ENCODE measurements at places on chromosomes 16 and 17.

DNA sequence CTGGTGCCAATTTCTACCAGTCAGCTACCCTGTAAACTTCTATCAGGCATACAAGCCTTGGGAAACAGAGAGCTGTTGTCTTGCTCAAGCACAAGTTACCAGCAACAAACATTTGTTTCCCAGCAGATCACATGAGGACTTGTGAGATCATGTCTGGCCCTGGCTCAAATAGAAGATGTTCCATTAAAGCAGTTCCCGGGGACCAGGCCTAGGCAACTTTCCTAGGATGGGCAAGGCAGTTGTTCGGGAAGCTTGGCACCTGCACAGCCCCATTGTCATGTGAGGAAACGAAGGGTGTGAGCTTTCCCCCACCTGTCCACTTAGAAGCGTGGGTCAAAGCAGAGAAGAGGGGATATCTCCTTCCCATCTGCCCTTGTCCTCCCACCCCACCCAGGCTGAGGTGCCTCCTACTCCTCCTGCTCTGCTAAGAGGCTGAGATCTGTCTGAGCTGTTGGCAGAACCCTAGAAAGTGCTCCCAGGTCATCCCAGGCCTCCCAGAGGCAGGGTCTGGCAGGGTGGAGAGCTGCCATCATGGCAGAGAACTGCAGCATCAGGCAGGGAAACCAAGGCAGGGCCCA is 11.2 kb upstream of the SLC47A2 start:
- no peak for DNase-seq

DNA sequence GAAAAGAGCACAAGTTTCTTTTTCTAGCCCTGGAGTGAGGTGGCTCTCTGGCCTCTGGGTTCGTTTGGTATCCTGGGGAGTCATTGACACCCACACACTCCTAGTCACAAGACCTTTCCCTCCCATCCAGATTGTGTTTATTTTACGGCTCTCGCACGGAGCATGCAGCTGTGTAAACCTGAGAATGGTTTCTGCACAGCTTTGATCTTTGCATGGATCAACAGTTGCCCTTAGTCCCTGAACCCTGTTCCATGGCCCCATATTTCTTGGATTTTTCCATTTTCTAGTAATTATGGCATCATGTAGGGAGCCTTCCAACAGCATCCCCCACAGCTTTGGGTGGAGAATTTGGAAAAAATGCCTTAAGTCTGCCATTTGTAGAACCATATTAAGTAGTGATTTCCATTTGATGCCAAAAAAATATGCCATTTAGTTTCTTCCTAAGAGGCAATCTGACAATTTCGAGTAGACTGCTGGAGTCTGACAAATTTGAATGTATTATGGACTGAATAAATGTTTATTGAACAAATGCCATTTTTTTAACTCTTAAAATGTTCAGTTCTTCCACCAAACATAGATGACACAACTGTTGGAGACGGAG is 197.7 kb downstream of the WWOX start:
- no peak for DNase-seq

- DNase-seq: no peak
Measured at GRCh38 chr16:1942047-1942809, 771 bp downstream of the MSRB1 start.

DNA sequence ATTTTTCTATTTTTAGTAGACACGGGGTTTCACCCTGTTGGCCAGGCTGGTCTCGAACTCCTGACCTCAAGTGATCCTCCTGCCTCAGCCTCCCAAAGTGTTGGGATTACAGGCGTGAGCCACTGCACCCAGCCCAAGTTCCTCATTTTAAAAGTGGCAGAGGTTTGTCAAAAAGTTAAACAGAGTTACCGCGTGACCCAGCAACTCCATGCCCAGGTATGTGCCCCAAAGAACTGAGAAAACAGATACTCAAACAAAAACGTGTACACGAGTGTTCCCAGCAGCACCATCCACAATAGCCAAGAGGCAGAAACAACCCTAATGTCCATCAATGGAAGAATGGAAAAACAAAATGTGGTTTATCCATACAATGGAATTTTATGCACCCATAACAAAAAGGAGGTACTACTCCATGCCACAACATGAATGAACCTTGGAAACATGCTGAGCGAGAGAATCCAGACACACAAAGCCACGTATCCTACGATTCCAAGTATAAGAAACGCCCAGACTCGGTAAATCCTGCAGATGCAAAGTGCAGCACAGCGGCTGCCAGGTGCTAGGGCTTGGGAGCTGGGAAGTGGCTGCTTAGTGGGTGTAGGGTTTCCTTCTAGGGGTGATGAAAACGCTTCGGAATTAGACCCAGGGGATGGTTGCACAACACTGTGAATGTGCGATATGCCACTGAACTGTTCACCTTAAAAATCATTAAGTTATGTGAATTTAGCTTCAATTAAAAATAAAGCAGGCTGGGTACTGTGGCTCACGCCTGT is 24.8 kb downstream of the ADCY9 start:
- DNase-seq: no peak

DNA sequence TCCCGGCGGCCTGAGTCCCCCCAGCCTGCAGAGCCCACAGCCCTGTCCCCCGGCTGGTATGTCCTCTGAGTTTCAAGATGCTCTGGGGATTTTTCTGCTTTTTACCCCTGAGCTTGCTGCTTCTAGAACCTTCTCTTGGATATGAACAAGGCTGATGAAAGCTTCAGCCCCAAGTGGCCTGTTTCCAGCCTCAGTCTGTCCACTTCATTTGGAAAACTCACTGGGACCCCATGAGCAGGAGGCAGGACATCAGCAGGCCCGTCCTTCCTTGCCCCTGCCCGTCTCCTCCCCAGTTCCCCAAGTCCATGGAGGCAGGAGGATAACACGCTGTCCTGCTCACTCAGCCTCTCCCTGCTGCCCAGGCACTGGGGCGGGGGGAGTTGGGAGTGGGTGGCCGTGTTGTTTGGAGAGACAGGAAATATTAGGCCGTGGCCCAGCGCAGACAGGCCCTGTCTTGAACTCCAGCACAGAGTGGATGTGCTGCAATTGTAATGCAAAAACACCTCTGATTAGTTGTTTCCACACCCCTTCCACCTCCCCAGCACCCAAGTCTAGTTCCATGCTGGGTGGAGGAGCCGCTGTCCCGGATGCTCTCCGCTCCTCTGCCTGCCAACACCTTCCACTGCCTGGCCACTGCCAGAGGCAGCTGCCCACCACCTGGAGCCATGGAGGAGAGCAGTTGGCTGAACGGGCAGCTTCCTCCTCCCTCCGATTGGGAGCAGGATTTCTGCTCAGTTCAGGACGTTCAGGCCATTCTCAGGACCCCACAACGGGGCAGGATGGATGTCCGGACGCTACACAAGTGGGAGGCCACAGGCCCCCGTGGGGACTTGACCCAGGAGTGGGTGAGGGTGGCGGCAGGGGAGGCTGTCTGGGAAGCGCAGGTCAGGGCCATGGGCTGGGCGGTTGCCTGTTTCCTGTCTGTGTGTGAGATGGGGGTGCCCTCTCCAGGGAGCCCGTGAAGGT is 216.9 kb upstream of the GSE1 start:
- DNase-seq: no peak

GRCh38 chr17:81445642-81446503 is 50.6 kb downstream of the BAHCC1 start:
- no peak for DNase-seq

GRCh38 chr17:4956493-4957061 is 5.7 kb downstream of the ENO3 start:
- no peak for DNase-seq

GRCh38 chr16:82067042-82067803 is 32.2 kb downstream of the HSD17B2 start:
- no peak for DNase-seq

GRCh38 chr17:74442670-74443515 is 11.0 kb downstream of the GPRC5C start:
- peak; percentile 87 for DNase-seq

DNA sequence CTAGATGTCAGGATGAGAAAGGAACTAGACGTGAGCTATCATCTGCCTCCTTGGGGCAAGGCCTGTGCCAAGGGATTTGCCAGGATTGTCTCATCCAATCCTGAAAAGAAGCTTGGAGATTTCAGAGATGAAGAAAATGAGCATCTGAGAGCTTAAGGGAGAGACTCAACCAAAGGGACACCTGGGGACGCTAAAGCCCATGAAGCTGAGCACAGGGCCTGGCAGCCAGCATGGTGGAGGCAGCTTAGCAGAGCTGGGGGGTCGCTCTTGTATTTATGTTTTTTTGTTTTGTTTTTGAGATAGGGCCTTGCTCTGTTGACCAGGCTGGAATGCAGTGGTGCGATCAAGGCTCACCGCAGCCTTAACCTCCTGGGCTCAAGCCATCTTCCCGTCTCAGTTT is 18.4 kb upstream of the GLIS2 start:
- DNase-seq: no peak

GRCh38 chr16:22217890-22218730 is 12.0 kb downstream of the EEF2K start:
- no peak for DNase-seq

DNA sequence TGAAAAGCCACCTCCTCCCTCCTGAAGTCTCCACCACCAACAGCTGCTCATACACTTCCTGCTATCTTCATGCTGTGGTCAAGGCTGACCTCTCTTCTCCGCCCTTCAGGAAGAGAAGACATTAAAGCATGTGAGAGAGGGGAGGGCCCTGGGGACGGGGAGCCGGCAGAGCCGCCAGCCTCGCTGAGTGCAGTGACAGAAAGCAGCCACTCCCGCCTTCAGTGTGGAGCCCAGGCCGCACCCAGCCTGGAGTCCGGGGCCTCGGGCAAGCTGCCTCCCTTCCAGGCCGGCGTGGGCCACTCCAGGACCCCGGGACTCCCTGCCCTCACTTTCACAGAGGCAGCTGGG is 94.7 kb upstream of the TNRC6C start:
- DNase-seq: peak; percentile 31

DNA sequence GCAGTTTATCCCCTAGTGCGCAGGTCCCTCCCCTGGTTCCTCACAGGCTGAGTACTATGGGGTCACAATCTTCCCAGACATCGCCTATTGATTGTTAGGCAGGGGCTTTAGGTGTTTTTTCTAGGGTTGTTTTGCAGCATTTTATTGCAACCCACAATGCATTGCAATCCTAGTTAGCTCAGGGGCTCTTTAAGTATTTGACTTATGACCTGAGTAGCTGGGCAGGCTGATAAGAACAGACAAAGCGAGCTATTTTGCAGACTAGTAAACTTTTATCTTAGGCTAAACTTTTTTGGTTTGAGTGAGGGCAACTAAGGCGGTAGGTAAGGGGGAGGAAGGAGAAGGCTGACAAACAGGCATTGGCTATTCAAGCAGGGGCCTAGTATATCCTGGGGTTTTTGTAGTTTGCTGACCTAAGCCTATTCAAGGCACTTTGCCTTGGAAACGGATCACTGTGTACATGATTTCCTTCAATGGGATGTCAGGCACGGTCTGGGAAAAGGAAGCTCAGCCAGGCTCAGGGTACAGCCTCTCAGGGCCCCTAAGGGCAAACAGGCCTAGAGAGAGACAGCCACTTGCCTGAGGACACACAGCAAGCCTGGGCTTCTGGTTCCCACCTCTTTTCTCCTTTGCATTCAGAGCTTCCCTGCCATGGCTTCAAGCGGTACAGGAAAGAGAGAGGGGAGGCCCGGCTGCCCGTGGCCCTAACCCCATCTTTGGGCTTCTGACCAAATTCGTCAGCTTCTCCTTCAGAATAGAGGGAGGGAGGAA is 6.4 kb downstream of the DRC7 start:
- no peak for DNase-seq

DNA sequence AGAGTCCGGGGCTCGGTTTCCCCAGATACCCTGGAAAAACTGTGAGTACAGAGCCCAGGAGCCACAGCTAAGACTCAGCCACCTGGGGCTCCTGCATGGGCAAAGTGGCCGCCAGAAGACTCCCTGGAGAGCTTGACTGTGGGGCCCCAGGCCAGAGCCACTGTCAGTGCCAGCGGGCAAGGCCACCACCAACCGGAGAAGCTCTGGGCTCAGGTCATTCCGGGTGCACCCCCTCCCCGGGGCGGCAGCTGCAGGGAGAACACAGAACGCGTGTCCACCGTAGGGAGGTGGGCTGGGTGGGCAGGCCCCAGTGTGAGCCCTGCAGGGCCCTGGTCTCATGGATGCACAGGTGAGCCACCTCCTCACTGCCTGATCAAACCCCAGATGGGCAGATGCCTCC is 22.3 kb upstream of the RBFOX3 start:
- DNase-seq: no peak

DNA sequence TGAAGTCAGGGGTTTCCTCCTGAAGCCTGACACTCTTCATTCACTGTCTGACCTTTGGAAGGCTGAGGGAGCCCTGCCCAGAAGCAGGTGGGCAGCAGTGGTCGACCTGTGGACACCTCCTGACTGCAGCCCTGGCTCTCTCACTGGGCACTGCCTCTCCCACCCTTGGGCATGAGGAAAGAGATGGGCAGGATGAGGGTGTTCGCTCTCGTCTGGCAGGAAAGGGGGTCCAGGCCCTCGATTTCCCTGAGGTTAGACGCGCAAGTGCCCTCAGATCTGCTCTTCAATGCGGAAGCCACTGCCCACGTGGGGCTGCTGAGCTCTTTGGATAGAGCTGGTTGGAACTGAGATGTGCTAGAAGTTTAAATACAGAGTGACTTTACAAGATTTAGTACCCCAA is 171.9 kb downstream of the AHSP start:
- no peak for DNase-seq

DNA sequence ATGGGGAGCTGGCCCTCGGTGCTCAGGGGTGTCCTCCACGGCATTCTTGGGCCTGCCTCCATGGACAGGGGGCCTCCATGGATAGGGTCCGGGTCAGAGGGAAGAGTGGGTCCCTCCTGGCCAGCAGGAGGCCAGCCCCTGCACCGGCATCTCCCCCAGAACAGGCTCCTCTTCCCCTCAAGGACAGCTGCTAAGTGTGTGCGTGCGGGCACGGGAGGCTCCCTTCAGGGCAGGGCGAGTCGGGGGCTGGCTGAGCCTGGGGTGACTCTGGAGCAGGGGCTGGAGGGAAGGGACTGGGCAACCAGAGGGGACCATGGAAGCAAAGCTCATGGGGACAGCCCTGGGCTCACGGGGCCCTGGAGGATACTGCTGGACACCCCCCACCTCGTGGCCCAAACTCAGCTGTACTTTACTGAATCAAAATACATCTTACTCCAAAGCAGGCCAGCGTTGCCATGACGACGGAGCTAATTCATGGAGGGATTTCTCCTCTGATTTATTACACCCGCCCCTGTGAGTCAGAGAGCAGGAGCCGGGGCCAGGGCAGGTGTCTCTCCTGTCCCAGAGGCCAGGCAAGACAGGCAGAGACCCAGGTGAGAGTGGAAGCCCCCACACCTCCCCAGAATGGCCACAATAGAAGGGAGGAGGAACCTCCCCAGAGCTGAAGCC is 2.1 kb downstream of the CASKIN1 start:
- DNase-seq: peak; percentile 39

- DNase-seq: peak; percentile 84
Measured at GRCh38 chr17:82205720-82206508, 6.7 kb downstream of the CCDC57 start.

DNA sequence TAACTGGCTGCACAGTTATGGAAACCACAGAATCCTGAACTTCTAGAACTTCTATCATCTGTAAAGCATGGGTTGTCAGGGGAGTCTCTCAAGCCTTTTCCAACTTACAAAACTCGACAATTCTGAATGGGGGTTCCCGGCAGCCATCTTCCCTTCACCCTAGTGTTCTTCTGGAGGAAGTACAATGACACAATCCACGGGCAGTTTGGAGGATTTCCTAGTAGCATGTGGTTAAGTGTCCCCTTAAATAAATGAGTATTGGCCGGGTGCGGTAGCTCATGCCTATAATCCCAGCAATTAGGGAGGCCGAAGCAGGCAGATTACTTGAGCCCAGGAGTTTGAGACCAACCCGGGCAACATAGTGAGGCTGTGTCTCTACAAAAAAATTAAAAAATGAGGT is 2.1 kb downstream of the SLC16A6 start:
- DNase-seq: peak; percentile 45

Measured in hematopoietic multipotent progenitor cell (in vitro differentiated cells).